ENCODE measurements at places on chromosomes 5 and 9. TPM values are rescaled to one million over a fixed set of nuclear protein-coding genes. Genes with fewer than 3 reads are reported as not detected.

Gene CKMT2
- total RNA-seq = not detected

Gene SLCO6A1
- total RNA-seq = not detected

Gene LPAR1
- not detected for total RNA-seq

Gene DRD1
- total RNA-seq = not detected

Gene ARHGEF28
- not detected for total RNA-seq

Gene CD74
- total RNA-seq = 395 TPM

Gene CCL27
- not detected for total RNA-seq

Gene MCTP1
- total RNA-seq = not detected

DNA sequence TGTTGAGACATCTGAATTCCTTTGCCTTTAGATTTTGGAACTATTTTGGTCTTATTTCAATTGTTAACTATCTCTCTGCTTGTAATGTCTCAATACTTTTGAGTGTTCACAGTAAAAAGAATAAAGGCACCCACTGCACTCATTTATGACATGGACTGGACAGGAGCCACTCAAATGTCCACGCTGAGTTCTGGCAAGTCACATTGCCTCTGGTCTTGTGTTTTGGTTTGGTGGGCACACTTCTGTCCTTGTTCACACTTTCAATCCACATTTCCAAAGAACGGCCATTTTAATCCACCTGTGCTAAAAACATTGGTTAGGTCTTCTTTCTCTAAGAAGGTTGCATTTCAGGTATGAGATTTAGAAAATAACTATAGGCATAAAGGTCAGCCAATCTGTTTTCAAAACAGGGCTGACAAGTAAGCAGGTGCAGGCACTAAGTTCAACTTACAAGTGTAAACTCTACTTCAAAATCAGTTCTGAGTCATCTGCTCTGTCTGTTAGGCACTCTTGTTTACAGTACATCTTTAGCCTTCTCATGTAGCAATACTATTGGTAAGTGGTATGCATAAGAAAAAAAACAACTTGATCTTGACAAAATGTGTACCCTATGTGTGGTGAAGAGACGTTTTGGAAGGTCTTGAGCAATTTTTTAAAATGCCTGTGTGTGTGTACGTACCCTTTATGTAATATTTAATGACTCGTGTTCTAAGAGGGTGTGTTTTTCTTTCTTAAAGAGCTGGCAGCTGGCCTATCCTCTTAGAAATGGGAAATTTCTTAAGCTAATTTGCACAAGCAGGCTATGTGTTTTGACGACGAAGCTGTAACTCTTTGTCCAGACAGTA, 31.5 kb upstream of the ZFAND5 start:
- no peak for DNase-seq
- H3K36me3 ChIP-seq = no peaks in the 10 kb centered on the region
- H3K4me3 ChIP-seq = no peak overlapping the region
- no peak overlapping the region for H3K27ac ChIP-seq
- peaks cover 9% of the 10 kb centered on the region for H3K27me3 ChIP-seq
- no peaks in the 10 kb centered on the region for H3K4me1 ChIP-seq

DNA sequence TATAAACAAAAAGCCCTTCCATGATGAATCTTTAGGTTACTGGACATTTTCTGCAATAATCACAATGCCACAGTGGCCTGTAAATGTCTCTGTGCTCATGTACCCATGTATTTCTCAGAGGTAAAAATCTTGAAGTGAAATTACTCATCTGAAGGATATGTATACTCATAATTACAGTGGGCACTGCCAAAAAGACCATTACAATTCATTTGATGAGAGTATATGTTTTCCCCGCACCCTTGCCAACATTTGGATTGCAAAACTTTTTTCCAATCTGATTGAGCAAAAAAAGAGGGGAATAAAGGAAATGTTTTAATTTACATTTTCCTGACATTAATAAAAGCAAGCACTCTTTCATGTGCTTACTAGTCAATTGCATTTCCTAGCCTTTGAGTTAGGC, 110.5 kb downstream of the EPB41L4A start:
- H3K4me3 ChIP-seq = no peak overlapping the region
- no peak overlapping the region for H3K27ac ChIP-seq
- no peak for DNase-seq
- H3K4me1 ChIP-seq = no peaks in the 10 kb centered on the region
- H3K36me3 ChIP-seq = no peaks in the 10 kb centered on the region

DNA sequence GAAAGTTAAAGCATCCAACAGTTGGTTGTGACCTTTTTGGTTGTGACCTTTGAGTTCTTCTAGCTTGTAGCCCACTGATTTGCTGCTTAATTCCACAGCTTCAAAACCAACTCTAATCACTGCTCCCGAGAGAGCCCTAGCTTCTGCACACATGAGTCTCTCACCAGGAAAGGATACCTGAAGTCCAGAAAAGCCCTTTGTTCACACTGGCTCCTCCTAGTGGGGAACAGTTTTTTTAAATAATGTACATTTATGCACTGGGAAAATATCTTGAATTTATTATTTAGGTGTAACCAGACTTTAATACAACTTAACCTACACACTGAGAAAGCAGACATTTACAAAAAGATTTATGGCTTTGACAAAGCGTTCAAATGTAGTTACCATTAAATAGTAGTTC, 120.2 kb upstream of the CCDC152 start:
- H3K4me1 ChIP-seq = no peaks in the 10 kb centered on the region
- no peak overlapping the region for H3K4me3 ChIP-seq
- H3K36me3 ChIP-seq = no peaks in the 10 kb centered on the region
- no peak for DNase-seq
- H3K27me3 ChIP-seq = peaks cover 5% of the 10 kb centered on the region

GRCh38 chr5:177981296-177982071, 14.6 kb downstream of the PROP1 start:
- DNase-seq = no peak
- H3K4me1 ChIP-seq = peaks cover 8% of the 10 kb centered on the region
- H3K27ac ChIP-seq = peak overlapping the region; percentile 3
- peaks cover 44% of the 10 kb centered on the region for H3K27me3 ChIP-seq

DNA sequence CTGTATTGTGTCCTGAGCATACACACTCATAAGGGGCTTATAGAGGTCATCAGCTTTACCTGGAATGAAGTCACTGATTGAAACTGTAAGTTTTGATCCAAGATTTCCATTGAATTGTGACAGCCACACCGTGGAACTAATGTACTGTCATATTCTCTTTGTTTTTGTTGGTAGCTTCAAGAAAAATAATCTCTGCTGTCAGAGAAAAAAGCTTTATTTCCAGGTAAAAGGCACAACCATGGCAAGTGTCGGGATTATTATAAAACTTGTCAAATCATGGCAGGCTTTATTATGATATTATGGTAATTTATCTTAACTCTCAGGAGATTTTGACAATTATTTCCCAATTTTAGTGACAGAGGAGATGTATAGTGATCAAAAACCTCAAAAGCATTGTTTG, 191.2 kb downstream of the FAM170A start:
- H3K27me3 ChIP-seq = no peaks in the 10 kb centered on the region
- no peak overlapping the region for H3K4me3 ChIP-seq
- no peak overlapping the region for H3K27ac ChIP-seq
- no peaks in the 10 kb centered on the region for H3K4me1 ChIP-seq
- no peaks in the 10 kb centered on the region for H3K36me3 ChIP-seq

- DNase-seq = peak; percentile 42
- H3K4me3 ChIP-seq = no peak overlapping the region
- H3K27ac ChIP-seq = no peak overlapping the region
- H3K36me3 ChIP-seq = no peaks in the 10 kb centered on the region
- H3K4me1 ChIP-seq = no peaks in the 10 kb centered on the region
Measured at GRCh38 chr9:21110708-21111576, 30.7 kb downstream of the IFNW1 start.

GRCh38 chr5:118531276-118531675, 457.1 kb downstream of the DTWD2 start:
- H3K36me3 ChIP-seq = no peaks in the 10 kb centered on the region
- H3K27me3 ChIP-seq = no peaks in the 10 kb centered on the region
- H3K4me1 ChIP-seq = no peaks in the 10 kb centered on the region
- no peak overlapping the region for H3K4me3 ChIP-seq

GRCh38 chr9:118640836-118641560, 728.2 kb downstream of the BRINP1 start:
- H3K27ac ChIP-seq = no peak overlapping the region
- DNase-seq = no peak
- no peaks in the 10 kb centered on the region for H3K4me1 ChIP-seq
- H3K4me3 ChIP-seq = no peak overlapping the region
- H3K27me3 ChIP-seq = no peaks in the 10 kb centered on the region
- H3K36me3 ChIP-seq = no peaks in the 10 kb centered on the region

GRCh38 chr5:35230038-35230611, at the start of gene PRLR:
Gene PRLR, minus strand, starts transcription at chr5:35230487. Its CDS starts 140,867 bp downstream, at chr5:35089620.
- no peaks in the 10 kb centered on the region for H3K36me3 ChIP-seq
- peaks cover 7% of the 10 kb centered on the region for H3K4me1 ChIP-seq
- no peak within 1 kb of the TSS for H3K27ac ChIP-seq
- peak within 1 kb of the TSS; percentile 32 for H3K4me3 ChIP-seq
- peaks cover 45% of the 10 kb centered on the region for H3K27me3 ChIP-seq

GRCh38 chr5:39178861-39179260, 40.5 kb downstream of the FYB1 start:
- DNase-seq = no peak
- peaks cover 94% of the 10 kb centered on the region for H3K4me1 ChIP-seq
- H3K27me3 ChIP-seq = no peaks in the 10 kb centered on the region
- peak overlapping the region; percentile 87 for H3K27ac ChIP-seq
- peaks cover 63% of the 10 kb centered on the region for H3K36me3 ChIP-seq

DNA sequence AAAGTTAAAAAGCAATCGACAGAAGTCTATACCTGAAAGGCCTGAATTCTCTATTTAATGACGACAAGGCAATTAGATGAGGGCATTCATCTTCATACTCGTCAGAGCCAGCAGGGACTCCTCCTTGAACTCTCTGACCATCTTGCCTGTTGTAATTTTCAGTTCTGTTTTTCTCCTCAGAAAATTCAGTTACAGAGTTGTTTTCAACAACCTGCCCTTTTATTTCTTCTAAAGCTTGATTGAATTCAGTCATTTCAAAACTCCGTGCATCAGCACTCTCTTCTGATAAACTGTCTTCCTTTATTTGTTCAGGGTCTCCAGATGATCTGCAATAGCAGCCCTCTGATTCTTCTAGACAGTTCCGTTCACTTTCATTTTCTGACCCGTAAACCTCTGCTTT, 15.6 kb downstream of the RIOK2 start:
- no peak overlapping the region for H3K27ac ChIP-seq
- peaks cover 45% of the 10 kb centered on the region for H3K36me3 ChIP-seq
- no peaks in the 10 kb centered on the region for H3K27me3 ChIP-seq
- DNase-seq = no peak
- no peak overlapping the region for H3K4me3 ChIP-seq
- H3K4me1 ChIP-seq = peaks cover 13% of the 10 kb centered on the region

DNA sequence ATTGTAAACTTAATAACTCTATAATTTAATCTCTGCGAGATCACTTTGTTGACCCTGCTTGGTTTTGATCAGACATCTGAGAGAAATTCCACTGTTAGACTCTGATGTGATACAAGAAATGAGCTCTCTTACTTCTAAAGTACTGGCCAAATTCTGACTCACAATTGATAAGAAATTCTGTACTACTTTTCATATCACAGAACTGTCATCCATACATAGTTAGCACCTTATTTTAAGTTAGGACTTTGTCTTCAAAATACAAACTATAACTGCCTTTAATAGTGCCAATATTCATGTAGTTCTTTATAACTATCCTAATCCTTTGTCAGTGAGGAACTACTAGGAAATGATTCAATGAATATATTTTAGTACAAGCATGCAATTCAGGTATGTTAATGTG, 23.4 kb downstream of the MARCHF11 start:
- H3K27me3 ChIP-seq = no peaks in the 10 kb centered on the region
- no peak overlapping the region for H3K4me3 ChIP-seq
- no peak for DNase-seq
- H3K27ac ChIP-seq = no peak overlapping the region
- H3K4me1 ChIP-seq = no peaks in the 10 kb centered on the region

DNA sequence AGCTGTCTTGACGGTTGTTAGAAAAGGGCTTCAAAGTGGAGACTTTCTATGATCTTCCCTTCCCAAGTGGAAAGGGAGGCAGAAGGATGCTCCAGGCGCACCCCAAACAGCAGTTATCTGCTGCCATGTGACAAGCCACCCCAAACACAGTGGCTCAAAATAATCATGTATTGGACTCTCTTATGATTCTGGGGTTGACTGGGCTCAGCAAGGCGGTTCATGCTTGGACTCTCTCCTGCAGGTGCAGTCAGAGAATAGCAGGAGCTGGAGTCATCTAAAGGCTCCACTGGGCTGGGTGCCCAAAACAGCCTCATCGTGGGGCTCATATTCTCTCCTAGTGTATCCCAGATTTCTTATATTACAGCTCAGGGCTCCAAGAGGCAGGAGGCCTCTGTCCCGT, 177.6 kb upstream of the IER5L start:
- no peak overlapping the region for H3K4me3 ChIP-seq
- no peak for DNase-seq
- peaks cover 9% of the 10 kb centered on the region for H3K27me3 ChIP-seq
- H3K4me1 ChIP-seq = peaks cover 2% of the 10 kb centered on the region

- H3K4me1 ChIP-seq = peaks cover 6% of the 10 kb centered on the region
- DNase-seq = no peak
- no peaks in the 10 kb centered on the region for H3K27me3 ChIP-seq
Measured at GRCh38 chr9:93206576-93207155, 22.7 kb downstream of the WNK2 start.

DNA sequence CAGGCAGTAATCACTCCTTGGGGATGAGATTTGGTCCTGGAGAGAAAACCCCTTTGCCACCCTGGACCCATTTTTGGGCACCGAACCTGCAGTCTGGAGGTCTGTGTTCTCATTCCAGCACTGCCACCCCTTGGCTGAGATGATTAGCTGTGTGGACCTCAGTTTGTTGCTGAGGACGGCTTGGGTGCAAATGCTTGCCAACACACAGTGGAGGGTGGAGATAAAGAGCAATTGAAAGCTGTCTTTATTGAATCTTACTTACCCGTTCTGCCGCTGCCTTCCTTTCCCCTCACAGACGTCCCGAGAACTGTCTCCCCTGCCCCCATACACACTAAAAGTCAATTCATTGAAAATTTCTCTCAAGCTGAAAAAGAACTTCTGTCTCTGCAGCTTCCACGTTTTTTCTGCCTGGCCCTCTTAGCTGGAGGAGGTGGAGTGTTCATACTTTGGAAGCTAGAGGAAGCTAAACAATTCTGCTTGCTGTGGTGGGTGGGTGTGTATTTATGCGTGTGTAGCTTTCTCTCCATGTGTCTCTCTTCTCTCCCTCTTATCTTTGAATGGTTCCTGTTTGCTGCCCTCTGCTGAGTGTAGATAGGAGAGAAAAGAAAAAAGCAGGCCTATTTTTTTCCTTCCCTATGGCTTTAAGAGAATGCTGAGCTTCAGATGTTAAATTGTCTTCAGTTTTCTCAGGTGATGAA, 6.6 kb downstream of the GALNT10 start:
- H3K4me1 ChIP-seq = peaks cover 62% of the 10 kb centered on the region
- H3K36me3 ChIP-seq = peaks cover 35% of the 10 kb centered on the region
- no peak for DNase-seq
- H3K27me3 ChIP-seq = peaks cover 2% of the 10 kb centered on the region

DNA sequence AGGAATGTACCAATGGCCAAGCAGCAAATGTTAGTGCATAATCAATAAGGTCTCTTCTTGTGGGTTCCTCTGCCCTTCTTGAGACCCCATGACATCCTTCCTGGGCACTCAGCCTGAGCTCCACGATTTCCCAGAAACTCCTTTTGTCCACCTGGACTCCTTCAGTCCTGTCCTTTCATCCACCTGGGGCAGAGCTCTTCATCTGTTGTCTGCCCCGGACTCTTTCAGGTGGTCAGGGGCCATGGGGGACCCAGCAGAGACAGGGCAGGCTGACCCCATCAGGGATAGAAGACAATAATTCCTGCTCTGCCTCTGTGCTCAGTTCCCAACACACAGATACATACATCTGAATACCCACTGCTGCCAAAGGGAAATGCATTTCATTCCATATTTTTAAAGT, 58.9 kb upstream of the OTULINL start:
- no peak for DNase-seq
- no peak overlapping the region for H3K4me3 ChIP-seq
- no peaks in the 10 kb centered on the region for H3K4me1 ChIP-seq
